ENCODE measurements at places on chromosomes 6 and 20.

DNA sequence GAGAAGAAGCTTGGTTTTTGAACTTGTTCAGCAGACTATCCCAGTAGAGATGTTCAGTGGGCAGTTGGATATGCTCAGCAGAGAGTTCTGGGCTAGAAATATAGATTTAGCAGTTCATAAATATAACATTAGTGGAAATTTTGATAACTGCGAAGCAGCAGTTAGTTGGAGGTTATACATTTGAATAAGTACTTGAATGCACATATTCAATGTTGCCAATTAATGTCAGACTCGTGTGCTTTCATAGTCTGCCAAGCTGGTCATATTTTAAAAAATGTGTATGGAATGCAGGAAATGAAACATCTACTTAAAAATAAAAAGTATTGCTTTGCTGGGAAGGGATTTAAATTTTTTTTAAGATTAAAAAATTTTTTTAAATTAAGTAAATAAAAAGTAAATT lies 92.5 kb upstream of the E2F3 start:
- DNase-seq: no peak

- DNase-seq: no peak
These were observed 734 bp downstream of the TPBG start for GRCh38 chr6:82364087-82365015.

GRCh38 chr20:10532361-10532760 lies 97.3 kb downstream of the SLX4IP start:
- DNase-seq: no peak

- no peak for DNase-seq
These were observed 189.2 kb downstream of the ASCC3 start for GRCh38 chr6:100691972-100692371.

GRCh38 chr6:121451250-121451649 lies 15.8 kb downstream of the GJA1 start:
- DNase-seq: no peak

DNA sequence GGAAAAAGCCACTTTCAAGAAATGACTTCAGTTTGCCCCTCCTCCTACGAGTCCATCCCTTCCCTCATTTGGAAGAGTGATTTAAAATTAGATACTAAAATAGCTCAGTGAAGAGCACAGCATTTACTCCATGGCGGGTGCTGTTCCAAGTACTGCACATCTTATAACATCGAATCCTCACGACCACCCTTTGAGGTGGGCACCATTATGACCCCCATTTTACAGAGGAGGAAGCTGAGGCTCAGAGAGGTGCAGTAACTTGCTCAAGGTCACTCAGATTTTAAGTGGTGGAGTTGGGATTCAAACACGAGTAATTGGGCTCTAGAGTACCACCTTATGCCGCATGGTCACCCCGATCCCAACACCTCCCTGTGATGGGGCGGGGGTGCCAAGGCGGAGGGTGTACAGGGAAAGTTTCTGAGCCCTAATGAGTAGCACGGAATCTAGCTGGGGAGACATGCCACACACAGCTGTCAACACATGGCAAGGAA lies 25.5 kb downstream of the TTBK1 start:
- DNase-seq: no peak

DNA sequence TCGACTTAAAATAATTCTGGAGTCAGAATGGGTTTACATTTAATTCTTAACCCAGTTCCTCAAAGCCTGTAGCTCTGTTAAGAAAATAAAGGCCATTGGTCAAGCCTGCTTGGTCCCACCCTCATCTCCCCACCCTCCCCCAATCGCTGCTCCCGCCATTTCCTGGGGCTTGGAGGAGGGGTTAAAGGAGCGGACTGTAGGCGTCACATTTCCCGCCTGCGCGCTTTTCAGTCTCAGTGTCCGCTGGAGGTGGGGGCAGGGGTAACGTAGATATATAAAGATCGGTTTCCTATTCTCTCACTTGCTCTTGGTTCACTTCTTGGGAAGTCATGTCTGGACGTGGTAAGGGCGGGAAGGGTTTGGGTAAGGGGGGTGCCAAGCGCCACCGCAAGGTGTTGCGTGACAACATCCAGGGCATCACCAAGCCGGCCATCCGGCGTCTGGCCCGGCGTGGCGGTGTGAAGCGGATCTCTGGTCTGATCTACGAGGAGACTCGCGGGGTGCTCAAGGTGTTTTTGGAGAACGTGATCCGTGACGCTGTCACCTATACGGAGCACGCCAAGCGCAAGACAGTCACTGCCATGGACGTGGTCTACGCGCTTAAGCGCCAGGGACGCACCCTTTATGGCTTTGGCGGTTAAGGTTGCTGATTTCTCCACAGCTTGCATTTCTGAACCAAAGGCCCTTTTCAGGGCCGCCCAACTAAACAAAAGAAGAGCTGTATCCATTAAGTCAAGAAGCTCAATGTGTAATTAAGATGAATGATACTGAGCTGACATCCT lies 58.9 kb downstream of the TRIM38 start:
- peak; percentile 92 for DNase-seq

- no peak for DNase-seq
These were observed 18.7 kb upstream of the YWHAB start for GRCh38 chr20:44866703-44867335.

DNA sequence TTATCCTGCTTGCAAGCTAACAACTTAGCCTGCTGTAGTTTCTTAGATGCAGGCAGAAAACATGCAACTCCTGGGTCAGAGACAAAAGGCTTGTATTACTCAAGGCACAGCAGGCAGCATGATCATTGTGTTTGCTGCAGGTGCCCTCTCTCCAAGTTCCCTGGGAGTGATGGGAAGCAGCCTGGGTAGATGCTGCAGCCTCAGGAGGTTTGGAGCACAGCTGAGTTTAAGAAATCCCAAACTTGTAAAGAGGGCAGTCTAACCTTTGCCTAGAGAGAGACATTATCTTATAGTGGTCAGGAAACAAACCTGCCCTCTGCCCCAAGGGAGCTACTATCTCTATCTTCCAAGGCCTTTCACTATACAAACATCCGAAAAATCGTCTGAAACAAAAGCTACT lies 61.1 kb downstream of the PFDN4 start:
- DNase-seq: no peak

- peak; percentile 36 for DNase-seq
These were observed 500 bp downstream of the LTV1 start for GRCh38 chr6:143843677-143843999.

GRCh38 chr6:164178679-164179332 lies 764.3 kb downstream of the QKI start:
- DNase-seq: no peak

GRCh38 chr6:75273009-75273408 lies 11.6 kb downstream of the TMEM30A start:
- DNase-seq: no peak

DNA sequence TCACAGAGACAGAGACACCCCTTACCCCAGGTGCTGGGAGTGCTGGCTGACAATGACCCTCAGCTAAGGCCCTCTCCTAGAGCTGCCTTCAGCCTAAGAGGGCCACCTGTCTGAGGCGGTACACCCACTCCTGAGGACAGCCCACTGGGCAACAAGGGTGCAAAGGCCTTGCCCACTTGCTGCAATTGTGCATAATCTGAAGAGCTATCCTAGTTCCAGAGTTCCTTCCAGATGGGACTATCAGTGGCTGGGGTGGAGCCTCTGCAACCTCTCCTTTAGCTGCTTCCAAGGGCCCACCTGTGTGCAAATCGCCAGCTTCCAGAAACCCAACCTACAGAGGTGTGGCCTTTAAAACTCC lies 87.5 kb downstream of the PREX1 start:
- DNase-seq: no peak

DNA sequence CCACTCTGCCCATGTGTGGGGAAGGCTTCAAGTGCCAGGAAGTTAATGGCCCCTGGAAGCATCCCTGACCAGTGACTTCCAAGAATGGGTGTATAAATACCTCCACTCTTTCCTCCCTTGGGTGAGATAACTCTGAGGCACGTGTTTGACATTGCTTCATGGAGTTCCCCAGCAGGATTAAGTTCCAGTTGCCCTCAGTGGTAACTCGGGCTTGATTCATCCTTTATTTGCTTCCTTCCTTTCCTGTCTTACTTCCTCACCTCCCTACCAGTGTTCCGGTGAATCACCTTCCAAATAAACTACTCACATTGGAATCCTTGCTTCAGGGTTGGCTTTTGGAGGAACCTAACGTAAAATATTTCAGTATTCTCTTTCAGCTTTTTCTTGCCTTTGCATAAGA lies 84.6 kb upstream of the JAG1 start:
- DNase-seq: no peak

GRCh38 chr20:57797401-57797800 lies 87.6 kb upstream of the PMEPA1 start:
- no peak for DNase-seq

GRCh38 chr20:56985066-56985685 lies 281.3 kb downstream of the BMP7 start:
- no peak for DNase-seq

GRCh38 chr6:157229132-157229618 lies 94.1 kb downstream of the TMEM242 start:
- DNase-seq: no peak

DNA sequence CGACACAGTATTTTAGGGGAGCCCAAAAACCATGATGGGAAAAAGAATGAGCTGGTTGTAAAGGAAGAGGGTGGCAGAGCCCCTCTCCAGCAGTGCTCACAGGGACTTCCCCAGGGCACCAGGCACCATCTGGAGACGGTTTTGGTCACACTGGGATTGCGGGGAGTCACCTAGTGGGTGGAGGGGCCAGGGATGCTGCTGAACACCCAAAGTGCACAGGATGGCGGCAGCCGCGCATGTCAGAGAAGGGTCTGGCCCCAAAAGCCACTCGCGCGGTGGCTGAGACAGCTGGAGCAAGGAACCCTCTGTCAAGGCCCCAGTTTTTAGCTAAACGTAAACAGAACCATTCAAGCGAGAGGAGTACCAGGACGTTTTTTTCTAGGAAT lies 10.8 kb downstream of the CTSZ start:
- no peak for DNase-seq

- no peak for DNase-seq
These were observed 530.3 kb downstream of the RFPL4B start for GRCh38 chr6:112877134-112878100.

DNA sequence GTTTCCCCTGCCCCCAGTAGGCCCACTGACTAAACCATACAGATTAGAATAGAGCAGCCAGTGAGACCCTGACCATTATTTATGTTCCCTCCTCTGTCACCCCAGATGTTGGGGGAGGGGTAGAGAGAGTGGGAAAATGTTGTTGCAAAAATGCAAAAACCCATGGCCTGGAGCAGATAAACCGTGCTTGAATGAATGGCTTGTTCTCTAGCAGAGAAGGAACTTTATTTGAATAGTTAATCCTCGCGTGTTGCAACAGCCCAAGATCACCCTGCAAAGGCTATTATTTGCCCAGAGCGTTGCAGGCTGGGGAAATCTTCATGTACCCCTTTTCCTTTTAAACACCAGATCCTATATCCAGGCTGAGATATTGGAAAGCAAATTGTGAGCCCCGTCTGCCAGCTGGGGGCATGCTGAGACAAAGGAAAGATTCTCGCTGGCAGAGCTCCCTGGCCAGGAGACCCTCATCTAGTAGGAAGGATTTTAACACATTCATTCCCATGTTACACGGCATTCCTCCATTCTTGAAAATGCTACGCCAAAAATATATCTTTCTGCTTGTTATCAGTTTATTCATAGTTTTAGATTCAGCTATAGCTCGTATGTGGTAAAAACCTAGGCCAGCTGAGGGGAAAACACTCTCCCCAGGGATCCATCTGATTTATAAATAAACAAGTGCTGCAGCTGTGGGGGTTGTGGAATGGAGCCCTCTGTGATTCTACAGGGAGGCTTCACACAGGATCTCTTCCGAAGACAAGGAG lies 53.0 kb downstream of the LINC00237 start:
- peak; percentile 40 for DNase-seq

- no peak for DNase-seq
These were observed 294.0 kb downstream of the ADGB start for GRCh38 chr6:146892613-146893401.

DNA sequence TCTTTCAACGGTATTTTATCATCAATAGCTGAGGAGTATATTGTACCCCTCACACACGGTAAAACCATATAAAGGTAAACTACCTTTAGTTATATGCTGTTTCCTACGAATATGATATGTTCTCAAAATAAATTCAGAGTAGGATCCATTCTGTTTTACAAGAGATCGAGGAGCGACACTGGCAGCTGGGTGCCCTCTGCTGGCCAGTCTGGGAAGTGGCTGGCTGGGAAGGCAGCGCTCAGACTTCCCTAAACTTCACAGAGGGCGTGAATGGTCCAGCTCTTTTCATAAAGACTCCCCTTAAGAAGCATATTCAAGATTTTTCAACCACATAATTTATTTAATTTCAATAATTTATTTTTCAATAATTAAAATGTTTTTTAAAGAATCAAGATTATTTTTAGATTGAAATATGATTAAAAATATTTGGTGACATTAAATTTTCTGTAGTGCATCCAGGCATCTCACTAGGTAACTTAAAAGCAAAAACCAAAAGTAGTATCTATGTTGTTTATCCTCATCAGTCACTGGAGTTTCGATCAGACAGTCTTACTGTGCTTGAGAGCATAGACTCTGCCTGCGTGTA lies 187.5 kb upstream of the PDE10A start:
- DNase-seq: peak; percentile 78

DNA sequence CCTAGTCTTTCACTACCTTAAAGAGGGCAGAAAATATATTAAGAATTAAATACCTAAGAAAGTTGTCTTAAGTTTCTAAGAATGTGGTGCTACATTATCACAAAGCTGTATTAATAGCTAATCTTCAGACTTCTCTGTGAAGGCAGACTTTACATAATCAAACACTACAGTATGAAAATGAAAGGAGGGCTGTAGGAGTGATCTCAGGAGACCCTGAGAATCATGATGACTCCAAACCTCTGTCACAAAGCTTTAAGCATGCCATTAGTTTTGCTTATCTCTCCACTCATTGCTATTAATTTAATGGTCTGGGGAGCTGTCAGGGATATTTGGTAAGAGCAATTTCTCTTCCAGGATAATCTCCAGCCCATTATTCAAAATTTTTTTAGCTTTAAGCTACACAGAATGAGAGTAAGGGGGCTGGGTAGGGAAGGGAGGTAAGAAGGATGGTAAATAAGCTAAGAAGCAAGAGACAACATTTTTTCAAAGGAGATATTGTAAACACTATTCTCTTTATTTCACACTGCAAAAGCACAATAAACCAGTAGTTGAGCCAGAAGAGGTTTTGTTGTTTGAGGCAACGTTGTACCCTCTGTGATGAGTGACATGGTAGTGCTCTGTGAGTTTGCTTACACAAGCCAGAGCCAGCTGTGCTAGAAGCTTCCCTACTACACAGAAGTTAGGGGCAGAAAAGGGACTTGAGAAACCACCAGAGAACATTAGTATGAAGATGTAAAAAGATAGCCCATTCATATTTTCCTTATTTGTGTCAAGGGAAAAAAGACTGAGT lies 258.8 kb downstream of the GMDS start:
- no peak for DNase-seq

GRCh38 chr6:170226647-170227046 lies 64.2 kb downstream of the DLL1 start:
- no peak for DNase-seq

GRCh38 chr6:42450477-42451332 lies 1.0 kb downstream of the TRERF1 start:
- peak; percentile 13 for DNase-seq

GRCh38 chr6:47308552-47309290 lies 984 bp downstream of the TNFRSF21 start:
- no peak for DNase-seq

- no peak for DNase-seq
These were observed 799 bp upstream of the SHPRH start for GRCh38 chr6:145964948-145965366.
